ENCODE measurements at places on chromosomes 6 and 20.

DNA sequence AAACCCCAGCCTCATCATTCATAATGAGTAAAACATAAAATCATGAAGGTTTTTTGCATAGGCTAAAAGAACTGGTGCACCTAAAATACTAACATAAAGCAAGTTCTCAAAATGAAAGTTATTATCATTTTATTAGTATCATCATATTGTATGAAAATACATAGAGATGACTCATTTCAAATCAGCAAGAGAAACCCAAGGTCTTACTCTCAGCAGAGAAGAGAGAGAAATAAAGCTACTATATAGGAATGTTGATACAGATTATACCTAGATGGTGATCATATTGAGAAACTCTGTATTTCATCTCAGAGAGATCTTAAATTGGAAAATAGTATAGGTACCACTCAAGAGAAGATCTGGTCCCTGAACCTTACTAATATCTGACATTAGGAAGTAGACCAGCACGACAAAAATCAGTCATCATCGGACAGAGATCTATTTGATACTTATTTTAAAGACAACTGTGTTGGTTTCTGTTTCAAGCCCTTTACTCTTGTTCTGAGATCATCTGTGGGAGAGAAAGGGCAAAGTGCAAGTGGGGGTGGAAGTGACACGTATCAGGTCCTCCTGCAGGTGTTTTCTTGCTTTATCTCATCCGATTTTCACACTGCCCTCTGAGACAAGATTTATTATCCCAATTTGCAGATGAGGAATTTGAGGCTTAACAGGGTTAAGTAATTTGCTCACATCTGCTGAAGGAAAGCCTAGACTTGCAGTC is 532.3 kb downstream of the MAFB start:
- DNase-seq, result no peak

DNA sequence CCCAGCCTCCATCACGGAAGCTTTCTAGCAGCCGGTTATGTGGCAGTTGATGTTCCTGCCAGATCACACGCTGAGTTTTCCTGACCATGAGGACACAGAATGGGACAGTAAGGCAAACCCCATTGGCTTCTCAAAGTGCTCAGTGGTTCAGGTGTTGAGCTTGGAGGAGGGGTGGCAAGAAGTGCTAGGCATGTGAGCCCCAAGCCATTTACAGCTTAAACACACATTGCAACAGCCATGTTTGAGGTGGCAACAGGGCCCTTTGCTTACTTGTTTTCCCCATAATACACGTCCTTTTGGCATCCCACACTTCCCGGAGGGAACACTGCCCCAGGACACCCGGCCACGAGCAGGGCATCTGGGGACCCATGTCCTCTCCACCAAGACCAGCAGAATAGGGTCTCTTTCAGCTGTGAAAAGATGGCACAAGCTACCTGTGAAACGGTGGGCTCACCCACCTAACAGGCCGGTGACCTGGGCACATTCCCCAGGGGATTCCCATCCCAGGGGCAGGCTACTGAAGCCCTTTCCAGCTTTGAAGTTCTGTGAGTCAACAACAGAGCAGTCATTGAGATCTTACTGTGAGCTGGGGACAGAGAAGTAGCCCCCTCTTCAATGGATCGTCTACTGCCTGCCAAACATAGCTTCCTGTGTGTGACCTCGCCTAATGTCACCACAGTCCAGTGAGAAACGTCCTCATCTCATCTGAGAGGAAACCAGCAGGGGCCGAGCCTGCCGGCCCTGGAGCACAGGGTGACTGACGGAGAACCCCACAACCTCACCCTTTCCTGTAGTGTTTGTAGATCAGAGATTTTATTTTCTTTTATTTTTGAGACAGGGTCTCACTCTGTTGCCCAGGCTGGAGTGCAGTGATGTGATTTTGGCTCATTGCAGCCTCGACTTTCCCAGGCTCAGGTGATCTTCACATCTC is 4.0 kb upstream of the TLDC2 start:
- DNase-seq, result no peak

DNA sequence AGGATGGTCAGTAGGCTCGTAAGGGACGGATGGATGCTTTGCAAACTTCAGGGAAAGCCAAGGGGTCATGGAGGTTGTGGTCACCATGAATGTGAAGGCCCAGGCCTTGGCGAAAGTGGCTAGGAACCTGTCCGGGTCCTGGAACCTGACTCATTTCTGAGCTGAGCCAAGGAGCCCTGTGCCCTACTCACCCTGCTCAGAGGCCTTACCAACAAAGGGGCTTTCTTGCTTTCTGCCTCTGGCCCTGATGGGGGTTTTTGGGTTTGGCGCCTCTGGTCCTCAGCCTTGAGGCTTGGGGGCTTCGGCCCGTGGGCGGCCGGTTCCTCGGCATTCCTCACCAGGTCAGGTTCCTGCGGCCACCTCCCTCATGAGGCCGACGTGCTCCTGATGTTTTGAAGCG is 155.1 kb downstream of the DTNBP1 start:
- no peak for DNase-seq

DNA sequence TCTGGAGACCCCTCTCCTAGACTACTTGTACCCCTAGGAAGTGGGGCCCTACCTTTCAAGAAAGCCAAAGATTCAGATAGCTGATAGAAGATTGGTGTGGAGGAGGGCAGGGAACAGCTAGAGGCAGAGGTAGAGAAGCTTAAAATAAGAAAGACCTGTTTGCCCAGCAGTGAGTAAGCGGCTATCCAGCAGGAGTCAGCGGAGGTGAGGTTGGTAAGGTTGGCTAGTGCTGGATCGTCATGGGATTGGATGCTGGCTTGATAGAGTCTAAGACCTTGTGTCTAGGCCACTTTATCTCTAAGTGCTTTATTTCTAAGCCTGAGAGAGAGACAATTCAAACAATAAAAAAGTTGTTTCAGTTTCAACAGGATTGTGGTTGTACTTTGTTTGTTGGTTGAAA is 19.1 kb downstream of the ANKS1A start:
- no peak for DNase-seq

- no peak for DNase-seq
These were observed 191.2 kb upstream of the RREB1 start for GRCh38 chr6:6916598-6916997.

DNA sequence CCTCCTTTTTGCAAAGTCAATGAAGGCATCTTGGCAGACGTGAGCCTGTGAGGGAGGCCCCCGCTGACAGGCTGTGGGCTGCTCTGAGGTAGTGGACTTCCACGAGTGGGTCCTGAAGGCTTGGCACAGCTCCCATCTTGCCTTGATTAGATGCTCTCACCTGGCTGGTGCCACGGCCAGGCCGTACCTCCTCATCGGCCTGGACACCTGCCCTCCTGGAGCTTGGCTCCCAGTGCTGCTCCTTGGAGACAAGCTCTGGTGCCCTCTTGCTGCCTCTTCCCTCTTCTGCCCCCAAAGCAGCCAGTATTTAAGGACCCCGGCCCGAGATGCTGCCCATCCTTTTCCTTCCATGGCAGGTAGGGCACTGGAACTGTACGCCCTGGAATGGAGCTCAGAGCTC is 93.5 kb downstream of the ERMARD start:
- no peak for DNase-seq

Measured in kidney epithelial cell (primary cell).